ENCODE measurements at places on chromosomes 5 and 9.

GRCh38 chr5:54803471-54804011, 181.9 kb downstream of the ESM1 start:
- DNase-seq: no peak

DNA sequence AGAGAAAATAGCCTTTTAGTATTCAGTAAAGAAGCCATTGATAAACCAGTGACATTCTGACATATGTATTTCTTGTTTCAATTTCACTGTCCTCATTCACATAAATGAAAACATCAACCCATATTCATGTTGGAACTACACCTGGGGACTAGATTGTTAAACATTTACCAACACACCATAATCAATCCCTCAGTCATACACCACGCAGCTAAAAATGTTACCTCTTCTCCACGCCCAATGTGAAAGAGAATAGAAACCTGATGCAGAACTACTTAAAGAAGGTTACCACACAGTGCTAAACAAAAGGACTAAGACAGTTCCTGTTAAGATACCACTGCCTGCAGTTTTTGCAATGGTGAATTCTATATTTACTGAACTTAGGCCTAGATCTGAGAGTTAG, 518.9 kb downstream of the PRELID2 start:
- DNase-seq: no peak

- no peak for DNase-seq
Measured at GRCh38 chr9:29437526-29437925, 1864.2 kb upstream of the C9orf72 start.

DNA sequence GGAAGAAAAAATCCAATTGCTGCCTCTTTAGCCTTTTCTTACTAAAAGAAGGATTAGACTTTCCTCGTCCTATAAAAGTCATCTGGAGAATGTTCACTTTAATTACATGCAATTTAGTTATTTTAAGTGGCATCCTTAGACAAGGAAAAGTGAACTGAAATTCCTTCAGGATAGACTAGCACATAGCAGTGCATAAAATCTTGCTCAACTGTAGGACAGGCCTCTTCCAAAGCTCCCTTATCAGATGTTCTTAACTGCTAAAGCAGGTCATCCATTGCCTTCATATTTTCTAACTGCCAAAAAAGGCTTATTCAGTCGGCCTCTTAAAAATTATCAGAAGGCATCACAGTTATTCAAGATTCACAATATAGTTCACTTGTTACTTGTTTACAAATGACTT, 396.5 kb downstream of the DMRT2 start:
- DNase-seq: no peak

DNA sequence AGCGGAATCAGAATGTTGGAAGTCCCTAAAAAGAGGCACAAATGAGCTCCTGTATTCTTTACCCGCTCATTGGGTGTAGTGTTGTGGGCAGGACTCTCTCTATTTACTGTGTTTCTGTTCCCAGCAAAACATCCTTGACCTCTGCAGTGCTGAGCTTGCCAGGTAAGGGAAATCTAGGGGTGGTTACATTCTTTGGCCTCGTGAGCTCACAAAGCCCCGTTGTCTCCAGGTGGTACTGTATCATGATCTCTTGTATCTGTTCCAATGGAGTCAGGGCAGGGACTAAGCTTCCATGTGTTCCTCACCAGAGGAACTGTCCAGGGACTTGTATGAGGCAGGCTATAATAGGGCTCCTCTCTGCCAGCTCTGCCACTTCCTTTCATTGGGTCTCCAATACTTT, 11.8 kb upstream of the IFNA14 start:
- DNase-seq: no peak

GRCh38 chr5:173045474-173045873, 10.7 kb upstream of the CREBRF start:
- no peak for DNase-seq

- no peak for DNase-seq
Measured at GRCh38 chr9:121917375-121918335, 175.5 kb downstream of the TTLL11 start.

DNA sequence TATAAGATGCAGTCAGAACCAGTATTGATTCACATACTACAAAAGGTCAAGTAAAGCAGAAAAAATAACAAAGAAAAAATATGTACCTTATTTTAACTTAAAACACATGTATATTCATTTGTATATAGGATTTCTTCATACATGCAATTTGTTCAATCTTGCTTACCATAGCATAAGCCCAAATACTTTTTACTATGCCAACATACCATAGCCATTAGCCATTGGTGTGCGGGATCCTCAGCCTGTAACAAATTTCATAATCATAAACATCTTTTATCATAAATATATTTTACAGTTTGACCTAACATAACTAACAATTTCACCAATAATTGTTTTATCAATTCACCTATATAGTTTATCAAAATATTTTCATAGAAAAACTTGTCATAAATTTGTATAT, 51.1 kb downstream of the MPDZ start:
- no peak for DNase-seq

DNA sequence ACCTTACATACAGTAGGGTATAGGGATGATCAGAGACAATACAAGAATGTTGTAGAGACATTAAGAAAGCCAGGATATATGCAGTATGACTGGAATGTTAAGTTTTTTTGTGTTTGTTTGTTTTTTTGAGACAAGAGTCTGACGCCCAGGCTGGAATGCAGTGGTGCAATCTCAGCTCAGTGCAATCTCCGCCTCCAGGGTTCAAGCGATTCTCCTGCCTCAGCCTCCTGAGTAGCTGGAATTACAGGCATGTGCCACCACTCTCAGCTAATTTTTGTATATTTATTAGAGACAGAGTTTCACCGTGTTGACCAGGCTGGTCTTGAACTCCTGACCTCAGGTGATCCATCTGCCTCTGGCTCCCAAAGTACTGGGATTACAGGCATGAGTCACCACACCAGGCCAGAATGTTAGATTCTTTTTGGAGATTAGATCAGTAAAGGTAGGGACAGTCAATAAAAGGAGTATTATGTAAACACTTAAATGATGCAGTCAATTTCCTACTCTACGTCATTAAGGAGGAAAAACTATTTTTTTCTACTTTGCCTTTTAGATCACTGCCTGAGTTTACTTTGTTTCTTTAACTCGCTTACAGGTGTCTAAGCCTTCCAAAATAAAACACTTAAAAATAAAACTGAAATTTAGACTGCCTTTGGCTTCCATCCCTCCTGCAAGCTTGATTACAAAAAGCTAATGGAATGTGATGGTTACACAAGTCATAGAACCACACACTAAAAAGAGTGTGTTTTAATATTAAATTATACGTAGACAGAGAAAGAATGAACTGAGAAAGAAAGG, 6.8 kb upstream of the HNRNPA0 start:
- DNase-seq: no peak

DNA sequence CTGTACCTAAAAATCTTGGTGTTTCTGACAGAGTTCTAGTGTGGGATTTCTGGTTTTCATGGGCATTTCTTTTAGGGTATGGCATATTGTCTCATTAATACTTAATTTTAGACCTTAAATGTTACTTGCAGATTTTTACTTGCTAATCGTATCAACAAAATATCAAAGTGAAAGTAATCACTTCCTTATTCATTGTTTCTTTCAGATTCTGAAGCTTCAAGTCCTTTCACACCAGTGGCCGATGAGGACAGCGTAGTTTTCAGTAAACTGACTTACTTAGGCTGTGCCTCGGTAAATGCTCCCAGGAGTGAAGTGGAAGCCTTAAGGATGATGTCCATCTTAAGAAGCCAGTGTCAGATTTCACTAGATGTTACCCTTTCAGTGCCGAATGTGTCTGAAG, 45.2 kb downstream of the RABGAP1 start:
- no peak for DNase-seq

- DNase-seq: no peak
Measured at GRCh38 chr5:55668356-55668755, 43.8 kb downstream of the SLC38A9 start.

DNA sequence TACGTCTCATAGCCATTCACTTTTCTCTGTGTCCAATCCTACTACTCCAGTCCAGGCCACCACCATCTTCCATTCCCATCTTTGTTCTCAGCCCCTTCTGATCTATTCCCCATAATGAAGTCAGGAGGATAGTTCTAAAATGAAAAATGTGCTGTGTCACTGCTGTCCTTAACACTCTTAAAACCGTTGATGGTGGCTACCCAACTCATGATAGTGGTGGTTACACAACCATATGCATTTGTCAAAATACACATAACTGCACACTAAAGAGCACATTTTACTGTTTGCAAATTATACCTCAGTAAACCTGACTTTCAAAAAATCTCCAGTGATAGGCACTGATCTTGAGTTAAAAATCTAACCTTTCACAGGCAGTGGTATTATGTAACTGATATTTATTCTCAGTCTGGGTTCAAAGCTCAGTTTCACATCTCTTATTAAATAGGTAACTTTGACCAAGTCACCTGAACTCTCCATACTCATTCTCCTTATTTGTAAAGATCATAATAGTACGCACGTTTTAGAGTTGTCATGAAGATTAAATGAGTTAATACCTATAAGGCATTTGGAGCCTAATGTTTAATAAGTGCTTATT, 24.6 kb upstream of the ADRB2 start:
- no peak for DNase-seq

GRCh38 chr5:10704949-10705621, 55.9 kb downstream of the DAP start:
- DNase-seq: no peak

DNA sequence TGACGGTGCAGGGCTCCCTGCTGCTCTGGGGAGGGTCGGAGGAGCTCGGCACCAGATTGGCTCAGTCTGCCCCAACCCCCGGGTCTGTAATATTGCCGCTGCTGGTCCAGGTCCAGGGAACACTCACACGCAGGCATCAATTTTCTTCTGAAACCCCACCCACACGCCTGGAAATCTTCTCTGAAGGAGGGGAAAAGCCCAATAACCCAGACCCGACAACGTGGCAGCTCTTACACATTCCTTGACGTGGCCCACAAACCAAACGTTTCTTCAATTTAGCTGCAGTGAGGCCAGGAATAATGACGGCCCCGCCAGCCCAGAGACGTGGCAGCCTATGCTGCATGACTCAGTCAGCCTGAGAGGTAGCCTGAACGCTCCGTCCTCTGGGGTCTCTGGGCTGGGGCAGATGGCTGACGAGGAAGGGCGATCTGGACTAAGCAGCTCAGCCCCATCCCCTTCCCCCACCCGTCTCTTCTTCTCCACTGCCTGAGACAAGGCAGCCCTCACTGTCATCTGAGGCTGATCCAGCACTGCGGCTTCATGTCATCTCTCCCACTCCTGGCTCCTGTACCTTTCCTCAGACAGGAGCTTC, 9.9 kb upstream of the SPARC start:
- no peak for DNase-seq

- DNase-seq: no peak
Measured at GRCh38 chr9:93468763-93469456, 15.5 kb upstream of the FAM120AOS start.

DNA sequence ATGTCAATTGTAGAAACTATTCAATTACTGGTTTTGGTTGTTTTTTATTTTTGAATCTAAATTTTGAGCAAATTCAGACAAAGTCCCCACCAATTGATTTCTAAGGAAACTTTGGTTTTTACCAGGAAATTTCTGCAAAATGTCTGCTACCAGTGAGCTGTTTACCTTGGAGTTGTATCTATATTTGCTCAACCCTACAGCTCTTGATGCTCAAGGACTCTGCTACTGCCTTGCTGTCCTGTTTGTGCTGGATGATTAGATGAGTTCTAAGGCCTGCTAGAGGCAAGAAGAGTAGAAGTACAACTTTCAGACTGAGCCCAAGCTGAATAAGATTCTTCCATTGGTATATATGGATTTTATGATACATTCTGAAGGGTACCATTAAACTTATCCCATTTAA, 42.6 kb upstream of the KIF2A start:
- DNase-seq: peak; percentile 31

DNA sequence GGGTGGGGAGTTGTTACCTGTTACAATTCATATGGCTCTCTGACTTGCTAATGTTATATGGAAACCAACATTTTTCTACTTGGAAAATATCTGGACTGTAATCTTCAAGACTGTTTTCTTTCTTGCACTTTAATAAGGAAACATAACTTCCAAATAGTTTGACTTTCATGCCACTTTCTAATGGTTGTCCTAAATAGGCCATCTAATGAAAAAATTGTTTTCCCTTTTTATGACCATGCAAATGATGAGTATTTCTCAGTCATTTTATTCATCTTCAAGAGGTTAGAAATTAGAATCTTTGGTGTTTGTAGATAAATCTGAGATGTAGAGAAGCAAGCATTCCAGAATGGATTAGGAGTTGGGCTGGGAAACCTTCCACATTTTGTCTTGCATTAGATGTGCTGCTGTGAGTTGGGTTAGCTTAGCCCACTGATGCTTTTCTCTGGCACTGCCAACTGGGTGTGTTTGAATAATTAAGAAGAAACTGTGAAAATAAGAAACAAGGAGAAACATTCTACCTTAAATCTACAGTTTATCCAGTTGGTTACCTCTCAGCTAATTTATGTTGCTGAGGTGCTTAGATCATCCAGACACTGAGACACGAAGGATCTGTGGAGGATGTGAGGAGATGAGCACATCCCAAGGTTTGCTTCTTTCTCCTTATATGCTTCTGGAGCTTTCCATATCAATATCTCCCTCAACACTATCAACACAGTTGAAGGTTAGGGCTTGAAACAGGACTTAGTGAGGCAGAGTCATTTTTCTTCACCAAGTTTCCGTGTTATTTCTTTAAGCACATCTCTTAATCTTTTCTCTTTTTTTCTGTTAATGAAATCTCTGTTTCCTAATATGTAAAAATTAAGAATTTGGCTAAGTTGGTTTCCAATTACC, 2.7 kb downstream of the RASGRF2 start:
- DNase-seq: no peak

DNA sequence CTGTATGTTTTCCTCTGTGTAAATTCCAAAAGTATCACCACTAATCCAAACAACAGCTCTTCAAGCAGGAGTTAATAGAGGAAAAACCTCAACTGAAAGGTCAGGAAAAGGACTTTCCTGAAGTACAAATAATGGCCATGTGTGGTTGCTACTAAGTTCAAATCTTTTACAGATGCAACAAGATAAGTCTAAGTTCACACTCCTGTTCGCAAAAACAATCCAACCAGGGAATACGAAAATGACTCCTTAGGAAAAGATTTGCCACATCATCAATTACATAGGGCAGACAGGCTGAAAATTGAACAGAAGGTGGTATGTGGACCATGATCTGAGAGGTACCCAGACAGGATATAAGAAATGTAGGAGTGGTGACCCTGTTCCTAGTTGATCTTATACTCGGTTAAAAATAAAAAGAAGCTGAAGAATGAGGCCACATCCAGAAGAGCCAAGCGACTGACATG, 210.2 kb downstream of the TSSK1B start:
- no peak for DNase-seq

GRCh38 chr5:140165923-140166270, 9.1 kb upstream of the CYSTM1 start:
- no peak for DNase-seq

GRCh38 chr9:103203172-103203571, 208.0 kb downstream of the CYLC2 start:
- no peak for DNase-seq

- DNase-seq: no peak
Measured at GRCh38 chr9:134222018-134222573, 57.7 kb upstream of the RNU6ATAC start.

DNA sequence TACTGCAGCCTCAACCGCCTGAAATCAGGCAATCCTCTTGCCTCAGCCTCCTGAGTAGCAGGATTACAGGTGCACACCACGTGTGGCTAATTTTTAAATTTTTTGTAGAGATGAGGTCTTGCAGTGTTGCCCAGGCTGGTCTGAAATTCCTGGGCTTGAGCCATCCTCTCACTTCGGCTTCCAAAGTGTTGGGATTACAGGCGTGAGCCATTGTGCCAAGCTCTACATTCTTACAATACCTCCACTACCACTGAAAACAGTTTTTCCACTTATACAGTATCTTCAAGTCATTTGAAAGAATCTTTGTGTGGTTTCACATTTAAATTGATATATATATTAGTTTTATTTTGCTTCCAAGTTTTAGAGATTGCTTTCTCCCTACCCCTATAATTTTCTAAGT, 42.6 kb downstream of the LARP1 start:
- DNase-seq: no peak
